ENCODE measurements at places on chromosomes 1 and 21. TPM values are rescaled to one million over a fixed set of nuclear protein-coding genes. Genes with fewer than 3 reads are reported as not detected.

- H3K36me3 ChIP-seq: no peaks in the 10 kb centered on the region
- DNase-seq: no peak
- no peak overlapping the region for H3K4me3 ChIP-seq
- no peaks in the 10 kb centered on the region for H3K27me3 ChIP-seq
- no peaks in the 10 kb centered on the region for H3K4me1 ChIP-seq
Observed at GRCh38 chr1:55812281-55812680, 597.1 kb upstream of the USP24 start.

DNA sequence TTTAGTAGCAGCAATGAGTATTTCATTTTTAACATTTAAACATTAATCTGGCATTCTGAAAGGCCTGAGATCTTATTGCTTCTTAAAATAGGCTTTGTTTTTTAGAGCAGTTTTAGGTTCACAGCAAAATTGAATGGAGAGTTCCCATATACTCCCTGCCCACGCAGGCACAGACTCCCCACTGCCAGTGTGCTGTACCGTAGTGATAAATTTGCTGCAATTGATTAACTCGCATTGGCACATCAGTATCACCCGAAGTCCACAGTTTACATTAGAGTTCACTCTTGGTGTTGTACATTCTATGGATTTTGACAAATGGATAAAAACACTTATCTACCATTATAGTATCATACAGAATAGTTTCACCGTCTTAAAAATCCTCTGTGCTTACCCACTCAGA lies 71.8 kb upstream of the ERRFI1 start:
- H3K4me1 ChIP-seq: peaks cover 6% of the 10 kb centered on the region
- no peaks in the 10 kb centered on the region for H3K36me3 ChIP-seq
- H3K4me3 ChIP-seq: no peak overlapping the region
- DNase-seq: no peak
- H3K27me3 ChIP-seq: no peaks in the 10 kb centered on the region
- no peak overlapping the region for H3K27ac ChIP-seq

DNA sequence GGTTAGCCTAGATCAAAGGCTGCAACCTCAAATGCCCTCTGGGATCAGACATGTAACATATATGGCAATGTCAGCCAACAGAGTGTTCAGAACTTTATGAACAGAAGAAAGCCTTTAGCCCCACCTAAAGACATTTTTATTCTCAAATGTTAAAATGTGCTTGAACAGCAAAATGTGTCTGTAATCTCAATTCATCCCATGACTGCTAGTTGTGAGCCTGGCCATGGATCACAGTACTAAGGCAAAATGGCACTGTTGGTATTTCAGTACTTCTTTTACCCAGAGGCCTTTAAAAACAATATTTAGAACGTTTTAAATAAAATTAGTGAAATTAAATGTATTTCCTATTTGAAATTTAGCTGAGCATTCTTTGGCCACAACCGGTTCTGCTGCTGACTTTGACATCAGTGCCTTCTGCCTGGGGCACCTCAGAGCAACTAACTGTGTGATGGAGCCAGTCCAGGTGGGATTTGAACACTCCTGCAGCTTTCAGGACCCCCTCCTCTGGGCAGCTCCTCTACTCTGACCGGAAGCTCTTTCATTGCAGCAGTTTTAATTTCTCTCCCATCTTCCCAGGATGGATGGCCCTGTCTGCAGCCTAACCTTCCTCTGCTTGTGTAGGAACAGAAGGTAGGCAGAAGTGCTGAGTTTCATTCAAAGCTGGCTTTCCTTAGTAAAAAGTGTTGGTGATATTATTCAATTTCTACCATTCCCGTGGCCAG lies 68.3 kb upstream of the NFIA start:
- no peaks in the 10 kb centered on the region for H3K36me3 ChIP-seq
- no peak overlapping the region for H3K27ac ChIP-seq
- no peak overlapping the region for H3K4me3 ChIP-seq
- no peak for DNase-seq

- H3K27me3 ChIP-seq: no peaks in the 10 kb centered on the region
- no peaks in the 10 kb centered on the region for H3K36me3 ChIP-seq
- DNase-seq: no peak
- no peaks in the 10 kb centered on the region for H3K4me1 ChIP-seq
- H3K4me3 ChIP-seq: no peak overlapping the region
Observed at GRCh38 chr1:37663426-37664000, 28.8 kb upstream of the CDCA8 start.

- no peak overlapping the region for H3K4me3 ChIP-seq
- no peaks in the 10 kb centered on the region for H3K36me3 ChIP-seq
- H3K27me3 ChIP-seq: no peaks in the 10 kb centered on the region
- no peak overlapping the region for H3K27ac ChIP-seq
- no peak for DNase-seq
Observed at GRCh38 chr1:48675251-48675650, 101.4 kb downstream of the BEND5 start.

GRCh38 chr1:100902365-100902764 lies 6.5 kb downstream of the SLC30A7 start:
- H3K4me3 ChIP-seq: no peak overlapping the region
- H3K27me3 ChIP-seq: no peaks in the 10 kb centered on the region
- DNase-seq: no peak
- no peak overlapping the region for H3K27ac ChIP-seq

VHLL gene
- 1.8 TPM for total RNA-seq

ECE1 gene
- total RNA-seq: 96.4 TPM

Measured in testis (tissue), 5 donors.